T-helper 1 cell treated with Interleukin-12 subunit alpha and Interleukin-12 subunit beta and Interleukin-4 antibody, amounts not matched to agents 30 ng/mL and 1 ng/mL, for 36 hours (primary cell): ENCODE measurements at places on chromosomes 12 and 14. TPM values are rescaled to one million over a fixed set of nuclear protein-coding genes. Genes with fewer than 3 reads are reported as not detected.

The FAM222A gene
- 0.51 and 0.80 TPM in 2 replicates for total RNA-seq

The DHRS4 gene
- 16.0 and 16.3 TPM in 2 replicates for total RNA-seq

The LRRC43 gene
- 0.29 TPM in 1 of 2 replicates, not detected in the other for total RNA-seq

The KLRD1 gene
- 2.5 and 4.9 TPM in 2 replicates for total RNA-seq
